Stimulated activated memory B cell treated with anti-CD40 and anti-IgM and Interleukin-4, amounts not matched to agents 10 μg/mL and 1 μg/mL and 100 μg/mL, for 72 hours (primary cell): ENCODE measurements at places on chromosomes 12 and 14.

- peak; percentile 93 for ATAC-seq
Measured at GRCh38 chr12:24839268-24839791, 109.6 kb downstream of the BCAT1 start.

DNA sequence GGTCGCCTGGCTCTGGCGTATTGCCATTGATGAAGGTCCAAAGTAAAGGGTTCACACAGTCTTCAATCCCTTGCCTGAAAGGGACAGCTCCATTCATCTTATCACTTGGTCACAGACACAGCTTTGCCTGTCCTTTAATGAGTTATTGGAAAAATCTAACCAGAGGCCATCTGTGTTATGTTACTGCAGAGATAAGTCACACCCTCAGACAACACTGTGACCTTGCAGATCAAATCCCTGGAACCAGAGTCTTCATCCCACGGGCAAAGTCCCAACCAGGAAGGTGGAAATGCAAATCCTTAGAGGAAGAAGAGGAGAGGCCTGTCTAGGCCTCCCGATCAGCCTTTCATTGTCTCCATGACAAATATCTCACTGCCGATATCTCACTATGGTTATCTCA lies 68.3 kb upstream of the SCN8A start:
- no peak for ATAC-seq

DNA sequence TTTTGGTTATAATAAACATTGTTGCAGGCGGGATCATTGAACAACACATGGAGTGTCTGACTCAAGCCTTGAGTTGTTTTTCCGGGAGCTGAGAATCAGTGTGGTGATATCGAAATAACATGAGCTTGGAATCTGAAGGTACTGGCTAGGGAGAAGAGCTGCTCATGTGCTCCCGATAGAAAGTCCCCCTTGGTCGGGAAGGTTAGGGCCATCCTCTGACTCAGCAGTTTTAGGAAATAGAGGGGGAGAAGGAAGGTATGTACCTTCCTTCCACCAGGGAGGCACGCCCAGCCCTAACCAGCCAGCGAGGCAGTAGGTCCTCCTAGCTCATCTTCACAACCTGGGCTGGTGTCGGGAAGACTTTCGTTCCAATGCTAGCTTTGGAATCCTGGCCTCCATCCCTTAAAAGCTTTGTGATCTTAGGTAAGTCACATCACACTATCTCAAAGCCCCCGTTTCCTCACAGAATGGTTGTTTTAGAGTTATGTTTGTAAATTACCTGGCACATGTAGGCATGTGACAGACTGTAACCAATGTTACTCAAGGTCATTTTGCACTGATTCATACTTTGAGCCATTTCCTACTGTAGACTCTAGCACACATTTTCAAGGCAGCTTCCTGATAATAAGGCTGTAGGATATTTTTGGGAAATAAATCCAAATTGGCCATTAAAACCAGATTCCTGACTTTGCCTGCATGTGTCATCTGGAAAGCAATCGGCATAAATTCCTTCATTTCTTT lies 1.9 kb upstream of the RAB35 start:
- no peak for ATAC-seq

DNA sequence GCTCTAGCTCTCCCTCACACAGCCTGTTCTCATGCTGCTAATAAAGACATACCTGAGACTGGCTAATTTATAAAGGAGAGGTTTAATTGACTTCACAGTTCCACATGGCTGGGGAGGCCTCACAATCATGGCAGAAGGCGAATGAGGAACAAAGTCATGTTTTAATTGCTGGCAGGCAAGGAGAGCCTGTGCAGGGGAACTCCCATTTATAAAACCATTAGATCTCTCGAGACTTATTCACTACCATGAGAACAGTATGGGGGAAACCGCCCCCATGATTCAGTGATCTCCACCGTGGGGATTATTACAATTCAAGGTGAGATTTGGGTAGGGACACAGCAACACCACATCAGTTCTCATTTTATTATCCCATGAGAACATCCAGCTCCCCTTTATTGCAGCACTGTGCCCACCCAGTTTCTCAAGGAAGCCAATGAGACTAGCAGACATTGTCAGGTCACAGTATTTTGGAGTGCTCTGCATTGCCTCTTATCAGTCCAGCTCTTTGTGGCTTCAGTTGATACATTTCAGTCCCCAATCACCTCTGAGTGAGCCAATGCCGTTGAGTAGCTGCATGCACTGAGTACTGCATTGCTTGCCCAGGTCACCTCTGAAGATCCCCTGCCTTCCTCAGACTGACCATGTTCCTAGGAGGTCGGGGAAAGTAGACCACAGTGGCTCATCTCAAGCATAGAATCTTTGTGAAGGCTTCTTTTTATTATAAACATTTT lies 131.2 kb downstream of the CRADD start:
- ATAC-seq = no peak

DNA sequence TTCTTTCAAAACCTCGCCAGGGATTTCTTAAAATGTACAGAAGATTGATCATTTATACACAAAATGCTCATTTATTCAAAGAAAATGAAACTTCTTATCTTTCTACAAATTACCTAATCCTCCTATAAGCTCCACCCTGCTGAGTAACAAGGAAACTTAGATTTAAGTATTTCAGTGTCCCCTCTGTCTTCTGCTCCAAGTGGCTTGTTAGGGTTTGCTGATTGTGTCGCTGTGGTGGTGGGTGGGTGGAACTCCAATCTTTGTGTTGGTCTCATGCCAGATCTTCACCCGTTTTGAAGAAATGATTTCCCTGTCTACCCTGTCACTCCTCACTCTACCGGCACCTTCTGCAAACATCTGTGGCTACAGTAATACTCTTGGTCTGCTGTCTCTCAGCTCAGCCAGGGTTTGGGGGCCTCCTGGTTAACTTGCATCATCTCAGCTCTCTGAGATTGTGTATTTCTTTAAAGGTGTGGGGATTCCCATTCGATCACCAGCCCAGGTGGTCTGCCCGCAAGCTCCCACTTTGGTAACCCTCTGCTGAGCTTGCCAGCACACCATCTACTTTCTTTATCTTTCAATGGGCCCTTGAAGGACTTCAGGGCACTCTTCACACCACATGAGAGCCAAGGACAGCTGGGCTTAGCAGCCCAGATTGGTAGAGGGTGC lies 73.8 kb downstream of the DRAM1 start:
- ATAC-seq = no peak

DNA sequence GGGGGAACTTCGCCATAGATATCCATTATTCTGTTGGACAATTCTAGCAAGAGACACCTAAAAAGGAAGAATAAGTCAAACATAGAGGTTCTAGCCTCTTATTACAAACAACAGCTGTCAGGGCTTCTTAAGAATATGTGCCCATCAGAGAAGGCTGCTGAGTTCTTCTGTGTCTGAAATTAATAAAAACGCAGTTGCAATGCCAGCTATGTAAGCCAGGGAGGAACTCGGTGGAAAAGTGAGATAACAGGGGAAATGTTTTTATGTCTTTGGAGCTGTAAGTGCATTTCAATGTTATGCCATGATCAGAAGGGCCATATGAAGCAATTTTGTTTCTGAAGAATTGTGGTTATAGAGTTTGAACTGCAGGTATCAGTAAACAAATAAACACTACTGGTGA lies 95.0 kb downstream of the SYT1 start:
- ATAC-seq = no peak
